ENCODE measurements at places on chromosomes 2 and 18. TPM values are rescaled to one million over a fixed set of nuclear protein-coding genes. Genes with fewer than 3 reads are reported as not detected.
A peak's percentile ranks its signal among the peaks of the same experiment; 100 is the strongest.

DNA sequence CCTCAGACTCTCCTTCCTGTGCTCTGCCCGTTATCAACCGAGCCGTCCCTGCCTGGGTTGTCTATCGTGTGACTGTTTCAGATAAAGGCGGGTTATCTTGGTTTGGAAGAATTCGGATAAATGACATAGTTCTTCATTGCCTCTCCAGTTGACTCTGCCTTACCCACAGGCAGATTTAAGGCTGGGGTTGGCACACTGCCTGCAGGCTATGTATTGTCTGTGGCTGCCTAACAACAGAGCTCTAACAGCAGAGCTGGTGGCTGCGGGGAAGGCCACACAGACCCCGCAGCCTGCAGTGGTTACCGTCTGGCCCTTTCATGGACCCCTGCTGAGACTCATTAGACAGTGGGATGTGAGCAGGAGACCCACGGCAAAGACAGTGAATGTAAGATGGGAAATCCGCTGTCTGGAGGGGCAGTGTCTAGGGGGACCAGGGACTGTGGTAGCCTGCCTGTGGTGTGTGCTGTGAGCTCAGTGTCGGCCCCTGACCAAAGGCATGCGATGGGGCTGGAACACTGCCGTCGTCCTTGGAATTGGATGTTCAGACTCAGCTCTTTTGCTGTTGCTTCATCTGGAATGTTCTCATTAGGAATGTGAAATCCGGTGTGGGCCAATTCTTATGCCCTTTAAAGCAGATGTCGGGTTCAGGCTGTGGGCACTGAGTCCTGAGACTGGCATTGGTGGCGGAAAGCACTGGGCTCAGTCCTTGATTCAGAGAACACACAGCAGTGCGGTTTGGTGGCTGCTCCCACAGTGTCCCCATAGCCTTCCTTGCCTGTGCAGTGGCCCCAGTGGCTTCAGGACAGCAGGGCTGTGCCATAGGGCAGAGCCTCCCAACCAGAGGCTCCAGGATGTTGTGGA is 44.5 kb downstream of the SH3RF3 start:
- peak; percentile 93 for DNase-seq

GRCh38 chr2:228869636-228870264 is 401.3 kb downstream of the PID1 start:
- no peak for DNase-seq

- DNase-seq: no peak
Observed at GRCh38 chr2:119753041-119753929, 6.4 kb upstream of the PTPN4 start.

DNA sequence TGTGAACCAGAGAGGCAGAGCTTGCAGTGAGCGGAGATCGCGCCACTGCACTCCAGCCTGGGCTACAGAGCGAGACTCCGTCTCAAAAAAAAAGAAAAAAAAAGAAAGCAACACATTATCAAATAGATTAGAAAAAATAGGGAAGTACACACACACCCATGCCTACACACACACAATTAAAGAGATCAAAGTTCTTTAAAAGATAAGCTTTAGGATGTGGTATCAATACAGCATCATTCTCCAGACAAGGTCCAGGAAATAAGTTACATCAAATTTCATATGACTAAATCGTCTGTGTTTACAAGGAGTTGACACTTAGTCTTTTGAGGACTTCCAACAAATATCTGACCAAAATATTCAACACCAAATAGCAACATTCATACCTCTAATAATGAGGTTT is 25.7 kb downstream of the PGAP1 start:
- DNase-seq: no peak

GRCh38 chr2:238997684-238998083 is 149.8 kb downstream of the TWIST2 start:
- no peak for DNase-seq

GRCh38 chr2:112959109-112959812 is 18.5 kb upstream of the IL36G start:
- no peak for DNase-seq

- DNase-seq: no peak
Observed at GRCh38 chr2:162430323-162430722, 86.4 kb downstream of the GCA start.

- DNase-seq: no peak
Observed at GRCh38 chr2:42171396-42171980, 2.3 kb downstream of the EML4 start.

The SERTAD2 gene
- 42.2 TPM for total RNA-seq

DNA sequence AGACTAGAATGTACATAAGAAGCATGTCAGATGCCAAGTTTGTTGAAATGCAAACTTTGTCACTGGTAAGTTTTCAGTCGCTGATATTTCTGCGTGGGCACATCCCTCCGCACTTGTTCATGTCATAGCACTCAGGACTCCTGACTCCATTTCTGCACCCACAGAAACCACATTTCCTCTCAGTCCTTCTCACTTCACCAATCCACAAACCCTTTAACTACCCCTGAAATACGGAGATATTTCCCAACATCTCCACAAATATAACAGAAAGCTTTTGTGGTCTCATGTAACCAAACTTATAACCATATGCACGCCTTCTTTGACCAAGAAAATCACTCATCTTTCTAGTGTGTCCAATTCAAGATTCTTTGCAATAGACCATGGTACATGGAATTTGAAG is 276.9 kb upstream of the ERBB4 start:
- DNase-seq: peak; percentile 19

GRCh38 chr2:226611944-226612318 is 187.7 kb downstream of the IRS1 start:
- peak; percentile 91 for DNase-seq

DNA sequence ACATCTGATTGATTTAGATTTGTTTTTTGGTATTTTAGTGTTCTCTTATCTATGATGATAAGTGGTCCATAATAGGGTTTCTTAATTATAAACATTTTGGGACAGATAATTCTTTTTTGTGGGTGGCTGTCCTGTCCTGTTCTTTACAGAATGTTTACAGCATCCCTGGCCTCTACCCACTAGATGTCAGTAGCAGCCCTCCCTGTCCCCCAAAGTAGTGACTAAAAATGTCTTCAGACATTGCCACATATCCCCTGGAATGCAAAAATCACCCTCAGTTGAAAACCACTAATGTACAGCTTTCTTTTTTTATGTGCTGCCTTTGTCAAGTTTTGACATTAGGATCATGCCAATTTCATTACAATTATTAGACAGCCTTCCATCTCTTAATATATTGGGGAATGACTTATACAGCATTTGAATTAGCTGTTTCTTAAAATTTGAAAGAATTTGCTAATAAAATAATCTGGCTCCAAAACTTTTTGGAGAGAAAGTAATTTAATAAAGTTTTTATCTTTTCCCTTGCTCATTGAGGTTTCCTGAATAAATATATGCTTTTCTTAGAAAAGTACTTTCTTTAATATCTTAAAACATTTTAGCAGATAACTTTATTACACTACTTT is 19.5 kb downstream of the WIPF1 start:
- DNase-seq: peak; percentile 49

- no peak for DNase-seq
Observed at GRCh38 chr2:118880501-118880900, 33.1 kb upstream of the EN1 start.

DNA sequence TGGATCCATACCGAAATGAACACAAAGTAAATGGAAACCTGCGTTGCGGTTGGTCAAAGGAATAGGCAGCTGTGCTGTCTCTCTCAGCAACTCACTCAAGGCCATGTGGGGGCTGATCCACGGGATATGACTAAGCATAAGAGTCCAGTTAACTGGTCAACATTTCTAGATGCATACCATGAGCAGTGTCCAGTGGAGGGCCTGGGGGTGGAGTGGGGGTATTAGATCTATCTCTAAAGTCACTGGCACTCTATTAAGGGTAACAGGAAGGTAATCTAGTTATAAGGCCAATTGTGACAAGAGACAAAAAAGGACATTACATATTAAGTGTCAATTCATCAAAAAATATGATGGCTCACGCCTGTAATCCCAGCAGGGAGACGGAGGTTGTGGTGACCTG is 136.8 kb downstream of the TTC32 start:
- DNase-seq: no peak

The EFR3B gene
- total RNA-seq: 13.3 TPM

The LINC00305 gene
- total RNA-seq: not detected

The MRO gene
- total RNA-seq: 0.18 TPM

The PRKAG3 gene
- not detected for total RNA-seq

GRCh38 chr2:98482362-98482761 is 37.7 kb downstream of the INPP4A start:
- DNase-seq: no peak

The C2orf66 gene
- 0.54 TPM for total RNA-seq

DNA sequence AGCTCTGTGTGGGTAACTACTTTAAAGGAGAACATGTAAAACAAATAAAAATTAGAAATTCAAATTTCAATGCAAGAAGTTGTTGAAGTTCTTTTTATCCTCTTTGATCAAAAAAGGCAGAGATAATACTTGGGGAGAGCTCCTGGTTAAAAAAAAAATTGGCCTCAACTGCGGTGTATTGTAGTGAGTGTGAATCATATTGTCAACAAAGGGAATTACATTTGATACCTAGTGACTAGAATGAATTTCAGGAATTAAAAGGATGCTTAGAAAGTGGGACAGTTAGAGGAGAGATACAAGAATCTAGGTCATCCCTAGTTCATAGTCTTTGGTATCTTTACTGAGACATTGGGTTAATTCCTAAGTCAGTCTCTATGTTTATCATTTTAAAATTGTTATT is 473.0 kb downstream of the CCDC85A start:
- DNase-seq: no peak

DNA sequence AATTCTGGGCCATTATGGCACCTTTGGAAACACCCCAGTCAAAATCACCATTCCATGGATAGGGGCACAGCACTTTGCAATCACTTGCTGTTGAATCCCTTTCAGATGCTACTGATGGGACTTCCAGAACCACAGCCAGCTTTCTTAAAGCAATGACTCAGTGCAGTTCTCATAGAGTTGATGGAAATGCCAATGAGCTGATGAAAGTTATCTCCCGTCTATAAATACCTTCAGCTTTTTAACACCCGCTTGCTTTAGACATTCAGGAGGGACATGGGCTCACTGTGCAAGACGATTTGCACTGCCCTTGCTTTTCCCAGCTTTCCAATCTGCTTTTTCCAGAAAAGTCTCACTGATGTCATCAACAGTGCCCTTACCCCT is 66.7 kb upstream of the RPL31 start:
- DNase-seq: peak; percentile 79

The TMEM169 gene
- total RNA-seq: 20.1 TPM

GRCh38 chr2:97726261-97727064 is 13.1 kb downstream of the ZAP70 start:
- DNase-seq: peak; percentile 39

DNA sequence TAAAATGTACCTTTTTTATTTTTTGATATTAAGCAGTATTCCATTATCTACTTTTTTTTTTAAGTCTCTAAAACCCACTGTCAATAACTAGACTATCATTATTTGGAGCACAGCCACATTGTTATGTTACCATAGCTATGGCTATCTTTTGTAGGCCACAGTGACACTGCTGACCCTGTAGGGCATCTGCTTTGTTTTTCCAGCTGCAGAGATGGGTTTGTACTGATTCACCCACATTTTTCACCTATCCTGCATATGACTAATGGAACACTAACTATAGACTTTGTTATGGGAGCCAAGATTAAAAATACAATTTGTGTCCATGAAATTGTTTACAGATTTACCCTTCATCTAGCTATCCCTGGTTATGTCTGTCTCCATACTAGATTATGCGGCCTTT is 21.6 kb upstream of the OTX1 start:
- peak; percentile 41 for DNase-seq

The RUFY4 gene
- not detected for total RNA-seq

- DNase-seq: no peak
Observed at GRCh38 chr2:212939777-212940531, 211.5 kb downstream of the IKZF2 start.

The MRPL44 gene
- 32.6 TPM for total RNA-seq

DNA sequence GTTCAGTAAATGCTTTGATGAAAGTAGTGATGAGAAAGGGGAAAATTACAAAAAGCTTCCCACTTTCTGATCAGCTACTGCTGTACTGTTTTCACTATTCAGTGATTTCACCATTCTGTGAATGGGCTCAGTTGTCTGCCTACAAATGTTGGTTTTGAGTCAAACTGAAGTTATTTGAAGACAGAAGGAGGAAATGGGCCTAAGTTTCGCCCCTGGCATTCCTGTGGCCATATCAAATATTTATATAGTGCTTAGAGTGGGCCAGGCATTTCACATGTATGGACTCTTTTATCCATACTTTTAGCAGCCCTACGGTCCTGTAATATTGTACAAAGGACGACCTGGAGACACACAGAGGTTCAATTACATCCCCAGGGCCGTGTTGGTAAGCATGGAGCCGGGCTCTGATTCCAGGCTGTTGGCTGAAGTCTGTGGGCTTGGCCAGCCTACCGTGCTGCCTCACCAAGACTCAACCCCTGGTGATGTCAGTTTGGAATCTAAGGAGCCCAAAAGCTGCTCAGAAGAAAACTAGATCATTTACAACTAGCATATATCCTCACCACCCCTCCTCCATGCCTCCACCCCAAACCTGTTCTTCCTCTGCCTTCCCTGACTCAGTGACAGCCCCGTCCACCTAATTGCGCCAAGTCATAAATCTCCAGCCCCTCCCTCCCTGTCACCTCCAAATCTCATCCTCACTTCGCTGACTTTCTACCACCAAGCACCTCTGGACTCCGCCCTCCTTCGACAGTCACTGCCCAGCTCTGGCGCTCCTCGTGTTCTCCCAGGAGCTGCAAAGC is 10.1 kb upstream of the GRHL1 start:
- peak; percentile 84 for DNase-seq

The EML4 gene
- 71.9 TPM for total RNA-seq

DNA sequence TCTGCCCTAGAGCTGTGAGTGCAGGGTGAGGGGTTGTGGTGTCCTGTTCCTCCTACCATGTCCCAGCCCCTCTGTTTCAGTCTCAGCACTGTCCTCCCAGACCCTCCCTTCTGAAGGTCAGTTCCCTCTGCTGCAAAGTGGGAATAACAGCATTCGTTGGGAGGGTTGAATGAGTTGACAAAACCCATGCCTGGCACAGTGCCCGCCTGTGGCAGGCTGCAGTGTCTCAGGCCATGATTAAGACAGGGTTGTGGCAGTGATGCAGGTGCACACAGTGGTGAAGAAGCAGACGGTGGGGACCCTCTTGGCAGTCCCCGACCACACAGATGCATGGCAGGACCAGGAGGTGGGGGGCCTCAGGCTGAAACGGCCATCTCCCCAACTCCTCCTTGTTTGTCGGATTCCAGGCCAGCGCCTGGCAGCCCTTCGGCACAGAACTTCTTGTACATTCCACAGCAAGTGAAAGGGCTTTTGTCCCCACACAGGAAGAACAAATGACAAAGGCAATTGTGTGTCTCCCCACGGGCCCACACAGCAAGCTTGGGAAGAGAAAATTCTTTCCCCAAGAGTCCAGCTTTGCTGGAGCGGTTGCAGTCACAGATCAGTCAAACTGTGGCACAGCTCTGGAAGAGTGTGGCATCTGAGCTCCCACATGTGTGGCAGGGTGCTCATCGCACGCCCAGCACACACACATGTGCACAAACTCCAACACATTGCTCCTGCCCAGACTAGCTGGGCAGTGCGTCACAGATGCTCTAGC is 92.0 kb upstream of the MSH2 start:
- no peak for DNase-seq
